ENCODE measurements at places on chromosomes 4 and X.

DNA sequence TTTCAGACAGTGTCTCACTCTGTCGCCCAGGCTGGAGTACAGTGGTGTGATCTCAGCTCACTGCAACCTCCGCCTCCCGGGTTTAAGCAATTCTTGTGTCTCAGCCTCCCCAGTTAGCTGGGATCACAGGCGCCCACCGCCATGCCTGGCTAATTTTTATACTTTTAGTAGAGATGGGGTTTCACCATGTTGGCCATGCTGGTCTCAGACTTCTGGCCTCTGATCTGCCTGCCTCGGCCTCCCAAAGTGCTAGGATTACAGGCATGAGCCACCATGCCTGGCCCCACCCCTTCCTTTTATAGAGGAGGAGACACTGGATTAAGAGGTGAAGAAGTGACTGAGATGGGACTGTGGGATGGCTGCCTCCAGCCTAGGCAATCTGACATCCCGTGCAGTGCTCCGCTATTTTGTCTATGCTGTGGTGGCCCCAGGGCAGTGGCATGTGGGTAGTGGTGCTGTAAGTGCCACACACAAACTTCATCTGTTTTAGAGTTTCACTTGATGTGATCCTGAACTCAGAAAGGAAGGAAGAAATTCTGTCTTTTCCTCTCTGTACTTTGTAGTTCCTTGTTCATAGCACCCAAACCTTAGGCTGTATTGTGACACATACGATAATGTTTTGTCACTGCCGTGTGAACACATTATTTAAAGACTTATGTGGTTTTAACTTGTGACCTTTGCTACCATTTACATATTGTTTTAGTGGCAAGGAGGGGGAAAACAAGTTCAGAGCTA lies 48.9 kb downstream of the FNIP2 start:
- DNase-seq, result no peak

DNA sequence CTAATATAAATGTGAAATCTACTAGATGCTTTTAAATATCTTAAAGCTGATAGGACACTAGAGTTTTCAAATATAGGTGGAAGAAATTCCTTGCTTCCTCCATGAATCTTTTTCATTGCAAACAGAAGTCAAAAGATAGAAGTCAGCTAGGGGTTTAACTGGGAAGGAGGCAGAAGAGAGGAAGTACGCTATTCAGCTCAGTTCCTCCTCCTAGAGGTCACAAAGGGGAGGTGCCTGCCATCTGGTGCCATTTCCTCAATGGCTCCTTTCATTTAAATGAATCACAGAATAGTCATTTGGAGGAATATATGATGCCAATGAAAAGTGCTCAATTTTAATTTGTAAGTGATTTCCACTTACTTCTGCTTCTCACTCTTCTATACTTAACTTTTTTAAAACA lies 8.5 kb downstream of the COL25A1 start:
- DNase-seq, result no peak

GRCh38 chrX:2410279-2411020 lies 90.3 kb downstream of the DHRSX start:
- DNase-seq, result no peak

GRCh38 chrX:54292755-54293154 lies 65.1 kb downstream of the WNK3 start:
- no peak for DNase-seq

GRCh38 chrX:3263681-3264126 lies 82.7 kb downstream of the MXRA5 start:
- DNase-seq, result no peak

- no peak for DNase-seq
Observed at GRCh38 chrX:30622361-30622760, 30.9 kb upstream of the GK start.

DNA sequence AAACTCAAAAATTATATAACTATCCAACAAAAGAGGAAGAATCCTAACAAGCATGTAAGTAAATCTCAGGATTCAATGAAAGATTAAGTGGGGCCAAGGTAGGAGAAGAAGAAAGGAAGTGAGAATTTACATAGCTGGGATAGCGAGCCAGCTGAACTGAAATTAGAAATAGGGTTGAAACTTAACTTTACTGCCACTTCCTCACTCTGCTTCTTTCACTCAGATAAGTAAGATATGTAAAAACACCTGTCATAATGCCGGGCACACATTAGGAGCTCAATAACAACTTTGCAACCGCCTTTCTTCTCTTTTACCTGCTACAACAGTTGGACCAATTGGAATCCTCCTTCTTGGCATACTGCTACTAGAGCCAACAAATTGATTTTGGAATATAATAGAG lies 129.4 kb downstream of the CNKSR2 start:
- no peak for DNase-seq

DNA sequence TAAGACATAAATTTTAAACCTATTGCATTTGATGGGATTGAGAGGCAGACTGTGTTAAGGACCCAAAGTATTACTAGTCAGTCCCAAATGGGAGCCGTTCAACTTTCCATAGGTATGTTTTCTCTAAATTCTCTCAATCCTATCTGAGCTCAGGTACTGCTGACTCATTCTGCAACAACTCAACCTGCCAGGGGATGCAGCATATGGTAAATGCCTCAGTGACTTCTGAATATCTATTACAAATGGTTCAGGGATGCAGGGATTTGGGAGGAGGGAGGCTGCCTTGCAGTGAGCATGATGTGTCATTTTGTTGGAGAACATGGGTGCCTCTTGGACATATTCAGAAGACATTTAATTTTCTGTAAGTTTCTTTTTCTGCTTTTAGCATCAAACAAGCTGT lies 97.3 kb downstream of the HDAC8 start:
- DNase-seq, result no peak
